Stimulated activated CD4-positive, alpha-beta T cell treated with anti-CD3 and anti-CD28 coated beads, Interleukin-15, amount 100 ng/mL, for 1 hour (primary cell): ENCODE measurements at places on chromosomes 16 and 17.

DNA sequence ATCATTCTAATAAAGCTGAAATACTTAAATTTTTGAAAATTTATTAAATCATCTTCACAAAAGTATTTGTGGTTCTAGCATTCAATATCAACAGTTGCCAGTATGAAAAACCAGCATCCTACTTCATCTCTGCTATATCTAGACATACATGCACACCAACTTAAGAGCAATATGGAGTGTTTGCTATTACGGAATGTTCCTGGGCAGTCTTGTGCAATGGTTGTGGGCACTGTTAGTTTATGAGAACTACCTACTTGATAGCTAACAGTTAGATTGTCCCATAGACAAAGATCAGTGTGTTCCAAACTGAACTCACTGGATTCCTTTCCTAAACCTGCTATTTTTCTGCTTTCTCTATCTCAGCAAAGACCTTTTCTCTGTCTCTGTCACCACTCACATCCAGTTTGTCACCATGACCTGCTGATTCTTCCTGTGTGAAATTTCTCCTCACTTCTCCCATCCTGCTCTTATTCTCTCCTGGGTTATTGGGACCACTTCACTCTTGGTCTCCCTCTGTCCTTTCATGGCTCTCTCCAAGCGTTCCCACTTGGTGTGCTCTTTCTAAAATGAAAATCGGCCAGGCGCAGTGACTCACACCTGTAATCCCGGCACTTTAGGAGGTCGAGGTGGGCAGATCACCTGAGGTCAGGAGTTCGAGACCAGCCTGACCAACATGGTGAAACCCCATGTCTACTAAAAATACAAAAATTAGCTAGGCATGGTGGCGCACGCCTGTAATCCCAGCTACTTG lies 27.7 kb downstream of the CNTROB start:
- no peak for DNase-seq

- no peak for DNase-seq
These were observed 89.5 kb upstream of the BCAR1 start for GRCh38 chr16:75340741-75341491.

DNA sequence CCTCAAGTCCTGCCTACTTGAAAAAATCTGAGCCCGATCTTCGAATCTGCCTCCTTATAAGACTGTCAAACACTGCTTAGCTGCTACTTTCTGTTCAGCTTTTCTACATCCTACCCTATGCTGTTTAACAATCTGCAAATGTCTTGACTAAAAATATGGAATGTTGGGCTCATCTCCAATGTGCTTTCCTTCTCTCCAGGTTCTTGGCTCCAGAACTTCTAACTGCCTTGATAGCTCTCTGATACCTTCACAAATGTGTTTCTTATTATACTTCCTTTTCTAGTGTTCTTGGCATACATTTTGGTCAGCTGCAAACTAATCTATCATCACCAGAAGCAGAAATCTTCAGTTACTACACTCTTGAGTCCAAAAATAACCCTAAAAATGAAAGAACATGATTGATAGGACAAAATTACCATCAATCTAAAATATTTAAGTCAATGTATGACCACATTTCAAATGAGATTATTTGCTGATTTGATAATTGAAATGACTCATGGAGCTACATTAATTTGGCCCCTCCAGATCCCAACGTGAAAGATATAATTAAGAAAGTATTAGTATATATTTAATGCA lies 372.3 kb upstream of the MON1B start:
- no peak for DNase-seq

DNA sequence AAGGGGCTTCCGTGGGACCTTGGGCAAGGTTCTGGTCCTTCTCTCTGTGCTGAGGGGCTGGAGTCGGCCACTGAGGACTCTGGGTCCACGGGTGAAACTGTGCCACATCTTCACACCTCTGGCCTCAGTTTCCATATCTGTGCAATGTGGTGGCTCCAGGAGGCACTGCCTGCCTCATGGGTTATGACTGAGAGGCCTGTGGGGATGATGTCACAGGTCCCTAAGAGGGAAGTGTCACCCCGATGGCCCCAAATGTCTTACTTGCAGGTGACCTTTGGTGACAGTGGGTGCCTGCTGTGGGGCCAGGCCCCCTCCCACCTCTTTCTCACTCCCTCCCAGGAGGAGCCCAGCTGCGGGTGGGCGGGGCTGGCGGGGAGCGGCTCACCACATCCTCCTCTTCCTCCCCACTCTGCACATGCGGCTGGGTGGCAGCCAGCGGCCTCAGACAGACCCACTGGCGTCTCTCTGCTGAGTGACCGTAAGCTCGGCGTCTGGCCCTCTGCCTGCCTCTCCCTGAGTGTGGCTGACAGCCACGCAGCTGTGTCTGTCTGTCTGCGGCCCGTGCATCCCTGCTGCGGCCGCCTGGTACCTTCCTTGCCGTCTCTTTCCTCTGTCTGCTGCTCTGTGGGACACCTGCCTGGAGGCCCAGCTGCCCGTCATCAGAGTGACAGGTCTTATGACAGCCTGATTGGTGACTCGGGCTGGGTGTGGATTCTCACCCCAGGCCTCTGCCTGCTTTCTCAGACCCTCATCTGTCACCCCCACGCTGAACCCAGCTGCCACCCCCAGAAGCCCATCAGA lies at the start of gene IL21R:
TSS of gene IL21R (plus strand) at position 407 of the 801 bp plus-strand sequence. CDS start 27,898 bp downstream, outside the sequence.
- peak; percentile 76 for DNase-seq

- no peak for DNase-seq
These were observed 113.4 kb upstream of the CDH8 start for GRCh38 chr16:62149631-62150030.

DNA sequence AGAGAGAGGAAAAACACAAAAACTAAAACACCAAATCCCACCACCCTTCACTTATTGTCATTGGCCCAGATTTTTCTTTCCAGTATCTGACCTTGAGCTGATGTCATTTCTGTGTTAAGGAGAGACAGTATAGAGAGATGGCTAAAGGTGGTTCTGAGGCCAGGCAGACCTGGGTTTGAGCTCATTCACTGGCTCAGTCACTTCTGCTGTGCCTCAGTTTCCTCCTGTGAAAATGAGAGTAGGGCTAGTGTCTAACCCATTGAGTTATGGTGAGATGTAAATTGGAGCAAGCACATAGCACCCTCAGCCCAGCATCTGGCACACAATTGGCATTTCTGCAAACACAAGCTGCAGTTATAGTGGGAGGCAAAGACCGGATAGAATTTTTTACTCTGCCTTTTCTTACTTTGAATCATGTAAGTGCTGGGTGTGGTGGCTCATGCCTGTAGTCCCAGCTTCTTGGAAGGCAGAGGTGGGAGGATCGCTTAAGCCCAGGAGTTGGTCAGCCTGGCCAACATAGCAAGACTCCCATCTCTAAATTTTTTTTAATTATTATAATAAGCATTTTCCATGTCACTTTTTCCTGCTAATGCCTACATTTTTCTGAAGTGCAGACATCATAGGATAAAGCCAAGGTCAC lies 6.4 kb upstream of the KIFC3 start:
- no peak for DNase-seq

DNA sequence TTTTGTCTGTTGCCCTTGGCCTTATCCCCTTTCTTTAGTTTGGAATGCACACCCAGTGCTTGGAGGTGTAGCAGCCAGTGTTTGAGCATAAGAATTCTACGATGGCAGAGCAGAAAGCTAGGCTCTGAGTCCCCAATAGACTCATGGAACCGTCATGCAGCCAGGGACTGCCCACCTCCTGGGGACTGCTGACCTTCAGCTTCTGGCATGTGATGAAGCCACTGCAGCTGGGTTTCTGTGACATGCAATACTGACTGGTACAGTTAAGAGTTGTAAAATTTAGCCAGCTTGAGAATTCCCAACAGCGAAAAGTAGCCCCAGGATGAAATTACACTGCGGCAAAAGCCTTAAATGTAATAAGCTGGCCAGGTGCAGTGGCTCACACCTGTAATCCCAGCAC lies 9.0 kb upstream of the MAP3K14 start:
- DNase-seq, result no peak

DNA sequence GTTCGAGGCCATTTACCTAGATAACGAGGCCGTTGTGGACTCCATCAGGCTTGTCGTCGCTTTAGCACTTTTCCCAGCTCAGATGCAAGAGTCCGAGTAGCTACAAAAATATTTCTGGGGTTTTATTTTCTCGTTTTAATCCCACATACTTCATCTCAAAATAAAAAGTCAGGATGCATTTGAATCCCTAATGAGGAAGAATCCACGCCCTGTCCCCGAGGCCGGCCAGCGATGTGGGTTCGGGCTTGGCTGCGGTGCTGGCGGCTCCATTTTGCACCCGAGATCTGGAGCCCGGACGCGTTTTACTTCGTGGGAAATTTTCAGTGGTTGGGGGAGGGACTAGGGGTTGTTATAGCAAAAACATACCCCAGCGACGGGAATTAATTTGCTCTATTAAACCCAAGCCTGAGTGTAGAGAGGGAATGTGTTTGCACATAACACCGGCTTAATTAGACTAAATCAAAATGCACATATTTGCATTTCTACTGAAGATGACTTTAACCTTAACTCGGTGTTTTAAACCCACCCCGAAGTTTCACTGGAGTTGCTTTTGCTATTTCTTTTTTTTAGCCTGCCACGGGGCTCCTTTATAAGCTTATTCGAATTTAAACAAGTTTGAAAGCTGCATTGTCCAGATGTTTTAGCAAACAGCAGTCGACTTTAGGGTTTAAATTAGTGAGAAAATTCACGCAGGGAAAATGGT lies 4.8 kb downstream of the IRX5 start:
- no peak for DNase-seq

DNA sequence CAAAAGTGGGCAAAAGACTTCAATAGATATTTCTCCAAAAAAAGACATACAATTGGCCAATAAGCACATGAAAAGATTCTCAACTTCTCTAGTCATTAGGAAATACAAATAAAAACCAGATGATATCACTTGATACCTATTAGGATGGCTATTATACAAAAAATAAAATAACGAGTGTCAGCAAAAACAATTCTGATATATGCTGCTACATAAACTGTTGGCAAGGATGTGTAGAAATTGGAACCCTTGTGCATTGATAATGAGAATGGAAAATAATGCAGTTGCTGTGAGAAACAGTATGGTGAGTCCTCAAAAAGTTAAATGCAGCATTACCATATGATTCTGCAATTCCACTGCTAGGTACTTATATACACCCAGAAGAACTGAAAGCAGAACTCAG lies 80.6 kb downstream of the BRIP1 start:
- no peak for DNase-seq

- no peak for DNase-seq
These were observed 3.4 kb downstream of the SDR42E2 start for GRCh38 chr16:22165508-22166285.

DNA sequence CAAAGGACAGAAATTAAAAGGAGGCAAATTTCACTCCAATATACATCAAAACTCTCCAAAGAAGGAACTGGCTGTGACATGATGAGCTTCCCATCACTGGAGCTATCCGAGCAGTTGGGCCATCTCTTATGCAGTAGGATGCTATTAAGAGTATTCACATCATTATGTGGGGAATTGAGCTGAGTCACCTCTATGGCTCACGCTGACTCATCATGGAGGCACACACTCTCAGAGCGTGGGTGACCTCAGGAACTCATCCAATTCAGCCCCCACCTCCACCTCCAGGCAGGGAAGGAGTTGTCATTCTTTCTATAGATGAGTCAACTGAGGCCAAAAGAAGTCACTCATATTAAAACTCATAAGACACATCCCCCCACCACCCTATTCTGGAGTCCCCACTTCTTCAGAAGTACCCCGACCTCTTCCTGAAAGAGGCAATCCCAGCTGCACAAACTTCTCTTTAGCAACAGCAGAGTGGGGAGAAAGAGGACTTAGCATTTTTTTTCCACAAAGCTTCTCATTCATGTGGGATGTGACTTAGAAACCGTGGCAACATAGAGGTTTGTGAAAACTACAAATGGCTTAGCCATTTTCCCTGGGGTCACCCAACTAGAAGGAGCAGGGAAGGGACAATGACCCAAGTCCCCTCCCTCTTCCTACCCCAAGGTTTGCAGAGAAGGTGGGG lies 32.5 kb downstream of the ABCC12 start:
- DNase-seq, result peak; percentile 17

GRCh38 chr17:57949649-57950048 lies 5.6 kb downstream of the CUEDC1 start:
- DNase-seq, result no peak

DNA sequence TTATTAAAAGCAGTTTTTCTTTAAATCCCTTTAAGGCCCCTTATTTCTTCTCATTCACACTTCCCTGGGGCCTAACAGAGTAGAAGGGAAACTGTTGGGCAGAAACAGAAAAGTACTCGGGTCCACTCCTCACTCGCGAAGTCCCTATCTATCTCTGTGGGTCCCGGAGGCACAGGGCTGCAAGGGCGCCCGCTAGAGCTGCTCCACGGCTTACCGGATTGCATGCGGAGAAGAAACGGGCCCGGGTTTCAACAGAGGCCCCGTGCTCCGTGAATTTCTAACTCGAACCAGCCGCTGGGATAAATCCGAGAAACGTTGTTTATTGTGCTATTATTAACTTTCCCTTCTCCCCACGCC lies 4.3 kb downstream of the CBLN1 start:
- DNase-seq, result no peak

- DNase-seq, result no peak
These were observed 155.5 kb downstream of the PMP22 start for GRCh38 chr17:15109608-15110007.

DNA sequence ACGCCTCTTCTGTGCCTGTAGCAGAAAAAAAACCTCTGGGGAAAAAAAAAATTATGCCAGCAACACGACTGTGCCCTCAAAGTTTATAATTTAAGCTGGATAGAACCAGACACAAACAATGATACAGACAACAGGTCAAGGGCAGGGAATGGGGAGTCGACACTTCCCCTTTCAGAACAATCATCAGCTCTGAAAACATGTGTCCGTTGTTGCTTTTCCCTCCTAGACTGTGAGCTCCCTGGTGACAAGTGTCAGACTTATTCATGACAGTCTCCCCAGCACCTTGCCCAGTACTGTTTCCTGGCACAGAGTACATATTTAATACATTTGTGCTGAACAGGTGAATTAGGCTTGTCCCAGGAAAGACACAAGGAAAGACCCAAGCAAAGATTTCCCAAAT lies 178.3 kb downstream of the SOX9 start:
- no peak for DNase-seq

DNA sequence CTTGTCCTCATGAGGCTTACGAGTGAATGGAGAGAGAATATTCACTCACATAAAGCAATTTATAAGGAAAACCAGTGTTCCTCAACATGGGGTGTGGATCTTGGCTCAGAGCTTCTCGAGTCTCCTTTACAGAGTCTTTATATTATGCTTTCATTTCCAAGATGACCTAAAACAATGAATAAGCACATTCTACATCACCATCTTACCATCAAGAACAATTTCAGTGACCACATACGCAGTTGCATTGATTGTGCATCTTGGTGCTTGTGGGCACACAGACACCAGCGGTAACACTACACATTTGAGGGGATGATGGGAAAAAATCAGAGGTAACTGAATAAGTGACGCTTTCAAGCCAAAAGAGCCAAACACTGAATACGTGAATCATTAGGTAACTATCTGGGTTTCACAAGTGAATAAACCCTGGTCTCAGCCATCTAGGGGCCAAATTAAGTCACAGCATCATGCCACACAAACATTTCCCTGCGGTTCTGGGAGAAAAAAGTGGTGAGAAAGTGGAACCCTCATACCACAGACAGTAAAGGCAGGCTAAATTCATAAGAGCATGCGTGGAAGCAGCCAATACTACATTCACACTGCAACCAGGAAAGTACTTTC lies 9.4 kb downstream of the CWC25 start:
- DNase-seq, result no peak

GRCh38 chr16:81497690-81498089 lies 53.1 kb downstream of the CMIP start:
- DNase-seq, result no peak
